A549 treated with AZD2906 at 1 μM for 4 hours (cell line): ENCODE measurements at places on chromosomes 3 and 15. TPM values are rescaled to one million over a fixed set of nuclear protein-coding genes. Genes with fewer than 3 reads are reported as not detected.

Gene MEIS2
- 6.7 to 10.0 TPM (median 8.5 TPM) in 5 replicates for total RNA-seq

Gene FSTL1
- 41.7 to 65.9 TPM (median 62.0 TPM) in 5 replicates for total RNA-seq

Gene PIF1
- 9.8 to 17.7 TPM (median 16.7 TPM) in 5 replicates for total RNA-seq

Gene RLBP1
- not detected in 5 replicates for total RNA-seq

Gene SERINC4
- 0.05 to 0.10 TPM (median 0.09 TPM) in 4 of 5 replicates, not detected in the other for total RNA-seq

Gene ARHGEF26
- total RNA-seq: 10.0 to 11.9 TPM (median 10.7 TPM) in 5 replicates

Gene TEX55
- 0.08 TPM in 1 of 5 replicates, not detected in the others for total RNA-seq

Gene ZNF385D
- total RNA-seq: 0.06 TPM in 1 of 5 replicates, not detected in the others

Gene MSL2
- 6.1 to 7.3 TPM (median 6.3 TPM) in 5 replicates for total RNA-seq

Gene FBXO40
- not detected in 5 replicates for total RNA-seq

Gene FANCD2OS
- total RNA-seq: not detected in 5 replicates

Gene NUSAP1
- total RNA-seq: 58.2 to 93.2 TPM (median 64.3 TPM) in 5 replicates

Gene ROPN1B
- not detected in 5 replicates for total RNA-seq

Gene PLCL2
- total RNA-seq: 3.9 to 5.5 TPM (median 4.1 TPM) in 5 replicates

Gene H1-8
- total RNA-seq: not detected in 5 replicates

Gene TF
- total RNA-seq: 1.2 to 2.1 TPM (median 1.5 TPM) in 5 replicates

Gene SLC28A1
- not detected in 5 replicates for total RNA-seq

Gene HYKK
- total RNA-seq: 5.8 to 8.9 TPM (median 6.3 TPM) in 5 replicates

Gene HDGFL3
- 43.5 to 65.3 TPM (median 47.9 TPM) in 5 replicates for total RNA-seq

Gene CYP8B1
- 0.02 TPM in 1 of 5 replicates, not detected in the others for total RNA-seq

Gene PRSS50
- total RNA-seq: not detected in 5 replicates

Gene TMEM39A
- 21.2 to 24.4 TPM (median 23.8 TPM) in 5 replicates for total RNA-seq

Gene CEMIP
- 0.78 to 1.2 TPM (median 1.0 TPM) in 5 replicates for total RNA-seq

Gene TMEM266
- 0.17 to 0.33 TPM (median 0.24 TPM) in 5 replicates for total RNA-seq

Gene COL6A6
- not detected in 5 replicates for total RNA-seq

Gene TIMP4
- total RNA-seq: 10.6 to 13.6 TPM (median 11.5 TPM) in 5 replicates

Gene NUP210
- total RNA-seq: 34.6 to 43.9 TPM (median 37.9 TPM) in 5 replicates

Gene SLC51A
- 0.11 TPM in 1 of 5 replicates, not detected in the others for total RNA-seq

Gene IQCF6
- total RNA-seq: not detected in 5 replicates

Gene TMEM207
- total RNA-seq: not detected in 5 replicates

Gene CPLX3
- not detected in 5 replicates for total RNA-seq

Gene COL6A5
- total RNA-seq: not detected in 5 replicates

Gene GUCA1C
- not detected in 5 replicates for total RNA-seq

Gene MRAS
- total RNA-seq: 6.3 to 9.5 TPM (median 8.2 TPM) in 5 replicates

Gene PRRT3
- 1.2 to 1.9 TPM (median 1.8 TPM) in 5 replicates for total RNA-seq

Gene DZIP1L
- total RNA-seq: 9.2 to 11.7 TPM (median 11.0 TPM) in 5 replicates

Gene USP3
- total RNA-seq: 35.9 to 42.4 TPM (median 38.3 TPM) in 5 replicates

Gene CD96
- total RNA-seq: not detected in 5 replicates

Gene HYAL3
- total RNA-seq: 7.2 to 9.7 TPM (median 9.5 TPM) in 5 replicates

Gene SEMA3F
- 14.4 to 21.6 TPM (median 19.7 TPM) in 5 replicates for total RNA-seq
